Stimulated activated CD8-positive, alpha-beta memory T cell treated with anti-CD3 and anti-CD28 coated beads, Interleukin-2, amount 100 ng/mL, for 48 hours (primary cell): ENCODE measurements at places on chromosomes 5 and 9.

DNA sequence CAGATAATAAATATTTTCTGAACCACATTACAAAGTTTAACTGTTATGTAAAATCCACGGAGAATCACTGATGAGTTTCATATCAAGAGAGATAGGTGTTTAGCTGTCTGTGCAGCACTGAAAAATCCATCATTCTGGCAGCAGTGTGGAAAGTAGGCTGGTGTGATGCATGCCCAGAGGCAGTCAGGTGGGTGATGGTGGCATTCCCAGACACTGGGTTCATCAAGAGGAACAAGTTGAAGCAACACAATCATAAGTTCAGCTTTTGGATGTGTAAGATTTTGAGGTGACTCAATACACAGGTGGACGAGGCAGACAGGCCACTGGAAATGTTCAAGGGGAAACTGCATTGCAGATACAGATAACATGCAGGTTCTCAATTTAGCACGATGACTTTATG lies 11.9 kb downstream of the DNAH5 start:
- DNase-seq = no peak

- no peak for DNase-seq
Measured at GRCh38 chr9:135960411-135961276, 529 bp downstream of the UBAC1 start.

- no peak for DNase-seq
Measured at GRCh38 chr5:167639766-167640165, 651.7 kb upstream of the WWC1 start.

DNA sequence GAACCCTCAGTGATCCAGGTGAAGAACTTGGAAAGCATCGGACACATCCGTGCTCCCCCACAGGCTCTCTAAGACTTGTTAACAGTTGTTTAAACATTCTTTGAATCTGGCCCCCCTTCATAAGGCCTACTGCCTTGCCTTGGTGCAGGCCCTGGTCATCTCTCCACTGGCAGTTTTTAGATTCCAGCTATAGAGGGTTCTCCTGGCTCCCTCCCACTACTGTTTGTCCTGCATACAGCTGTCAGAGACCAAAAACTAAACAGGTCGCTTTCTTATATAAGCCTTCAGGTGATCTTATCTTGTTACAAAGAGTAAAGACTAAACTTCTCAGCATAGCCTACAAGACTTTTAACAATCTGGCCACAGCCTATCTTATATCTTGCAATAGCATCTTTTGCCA lies 32.3 kb downstream of the NRG2 start:
- no peak for DNase-seq

GRCh38 chr9:97445119-97445701 lies 33.3 kb downstream of the TDRD7 start:
- no peak for DNase-seq

- DNase-seq = no peak
Measured at GRCh38 chr9:137685035-137685740, 66.4 kb downstream of the EHMT1 start.
